ENCODE measurements at places on chromosomes 12 and 14. TPM values are rescaled to one million over a fixed set of nuclear protein-coding genes. Genes with fewer than 3 reads are reported as not detected.

Gene KLHDC1
- 3.0 TPM for total RNA-seq

Gene CCDC196
- total RNA-seq: not detected

Gene SRRM4
- under 0.01 TPM for total RNA-seq

Gene DHRS2
- 0.22 TPM for total RNA-seq

Gene INSM2
- total RNA-seq: not detected

Gene BCL11B
- not detected for total RNA-seq

Gene TAS2R7
- not detected for total RNA-seq

Gene TAS2R46
- 2.6 TPM for total RNA-seq

Gene AMDHD1
- 0.12 TPM for total RNA-seq

Gene CMKLR1
- total RNA-seq: not detected
